HS-5 (cell line): ENCODE measurements at places on chromosomes 4 and X.

DNA sequence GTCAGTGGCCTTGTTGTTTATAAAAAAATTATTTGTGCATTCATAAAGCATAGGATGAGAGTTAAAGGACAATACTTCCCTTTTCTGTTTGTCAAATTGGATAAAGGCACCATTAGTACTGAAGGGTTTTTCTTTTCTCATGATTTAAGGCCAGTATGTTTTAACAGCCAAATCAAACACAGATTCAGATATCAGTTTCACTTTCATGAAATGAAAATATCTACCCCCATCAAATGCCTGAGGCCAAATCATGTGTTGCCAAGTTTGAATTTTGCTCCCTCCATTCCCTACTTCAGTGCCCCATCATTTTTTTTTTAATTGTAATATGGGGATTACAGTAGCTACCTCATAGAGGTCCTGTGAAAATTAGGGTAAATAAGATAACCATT is 745.9 kb downstream of the RPA4 start:
- no peak for DNase-seq

DNA sequence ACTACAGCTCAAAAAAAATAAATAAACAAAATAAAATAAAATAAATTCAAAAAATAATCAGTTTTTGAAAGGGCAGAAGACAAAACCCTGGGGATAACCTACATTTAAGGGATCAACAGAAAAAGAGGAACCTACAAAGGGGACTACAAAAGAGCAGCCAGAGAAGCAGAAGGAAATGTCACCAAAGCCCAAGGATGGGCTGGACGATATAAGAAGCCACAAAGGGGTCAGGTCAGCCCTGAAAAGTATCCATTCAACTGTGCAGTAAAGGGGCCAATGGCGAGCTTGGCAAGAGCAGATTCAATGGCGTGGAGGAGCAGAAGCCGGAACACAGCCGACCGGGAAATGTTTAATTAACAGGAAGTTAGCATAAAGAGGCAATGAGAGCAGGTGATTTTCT is 16.9 kb downstream of the ACOT9 start:
- no peak for DNase-seq

- DNase-seq = no peak
Measured at GRCh38 chr4:126954537-126955291, 678.0 kb upstream of the INTU start.

DNA sequence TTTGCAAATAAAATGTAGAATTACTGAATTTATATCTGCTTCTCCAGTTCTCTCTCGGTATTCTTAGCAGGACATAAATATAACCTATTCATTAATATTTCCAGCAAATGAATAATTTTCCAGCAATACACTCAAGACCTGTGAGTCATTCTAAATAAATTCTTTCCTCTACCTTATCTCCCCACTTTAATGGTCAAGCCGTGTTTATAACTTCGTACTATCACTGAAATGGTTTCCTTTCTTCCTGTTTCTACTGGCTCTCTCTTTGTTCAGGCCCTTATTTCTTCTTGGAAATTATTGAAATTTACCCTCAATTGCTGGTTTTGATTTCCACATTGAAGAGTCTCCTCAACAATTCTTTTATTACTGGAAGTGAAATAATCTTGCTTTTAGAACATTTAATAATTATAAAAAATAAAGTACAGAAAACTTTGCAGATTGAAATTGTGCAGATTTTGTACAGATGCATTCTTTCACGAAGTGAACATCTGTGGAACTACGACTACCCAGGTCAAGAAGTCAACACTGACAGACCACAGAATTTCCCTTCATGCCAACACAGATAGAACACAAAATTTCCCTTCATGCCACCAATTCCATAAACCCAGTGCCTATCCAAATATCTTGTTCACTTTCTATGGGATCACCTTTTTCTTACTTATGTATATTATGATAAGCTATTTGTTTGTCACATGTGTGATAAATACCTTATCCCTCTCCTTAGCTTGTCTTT is 205.7 kb downstream of the FAT4 start:
- DNase-seq = no peak

DNA sequence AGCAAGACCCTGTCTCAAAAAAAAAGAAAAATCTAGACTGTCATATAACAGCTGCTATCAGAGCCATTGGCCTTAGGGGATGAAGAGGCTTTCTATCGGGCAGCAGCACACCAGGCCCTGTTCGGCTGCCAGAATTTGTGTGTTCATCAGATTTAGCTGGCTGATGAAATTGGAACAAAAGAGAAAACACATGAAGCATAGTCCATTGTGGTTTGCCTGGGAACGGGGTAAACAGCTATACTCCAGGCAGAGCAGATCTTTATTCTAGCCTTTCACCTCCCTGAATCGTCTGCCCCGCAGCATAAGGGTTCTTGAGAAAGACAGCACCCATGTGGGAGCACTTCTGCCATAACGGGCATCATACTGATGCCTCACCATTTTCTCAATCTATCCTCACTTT is 11.6 kb downstream of the TKTL1 start:
- no peak for DNase-seq

DNA sequence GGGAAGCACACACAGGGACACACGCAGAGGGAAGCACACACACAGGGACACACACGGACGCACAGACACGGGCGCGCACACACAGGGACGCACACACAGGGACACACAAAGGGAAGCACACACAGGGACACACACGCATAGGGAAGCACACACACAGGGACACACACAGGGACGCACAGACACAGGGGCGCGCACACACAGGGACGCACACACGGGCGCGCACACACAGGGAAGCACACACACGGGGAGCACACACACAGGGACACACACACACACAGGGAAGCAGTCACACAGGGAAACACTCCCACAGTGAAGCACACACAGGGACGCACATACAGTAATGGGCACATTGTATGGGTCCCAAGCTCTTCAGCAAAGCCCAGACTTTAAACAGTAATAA is 685.3 kb downstream of the TRIML1 start:
- DNase-seq = no peak

- DNase-seq = no peak
Measured at GRCh38 chrX:122218666-122219065, 965.4 kb upstream of the GRIA3 start.

DNA sequence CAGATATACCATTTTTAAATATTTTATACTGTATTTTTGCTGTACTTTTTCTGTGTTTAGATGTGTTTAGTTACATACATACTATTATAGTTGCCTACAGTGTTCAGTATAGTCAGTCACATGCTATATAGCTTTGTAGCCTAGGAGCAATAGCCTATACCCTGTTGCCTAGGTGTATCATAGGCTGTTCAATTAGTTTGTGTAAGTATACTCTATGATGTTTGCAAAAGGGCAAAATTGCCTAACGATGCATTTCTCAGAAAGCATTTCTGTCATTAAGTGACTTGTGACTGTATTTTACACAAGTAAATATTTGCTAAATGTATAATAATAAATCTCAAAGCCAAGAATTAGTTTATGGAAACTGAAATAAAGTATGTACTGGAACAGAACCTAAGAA is 9.5 kb downstream of the ETFDH start:
- DNase-seq = no peak

DNA sequence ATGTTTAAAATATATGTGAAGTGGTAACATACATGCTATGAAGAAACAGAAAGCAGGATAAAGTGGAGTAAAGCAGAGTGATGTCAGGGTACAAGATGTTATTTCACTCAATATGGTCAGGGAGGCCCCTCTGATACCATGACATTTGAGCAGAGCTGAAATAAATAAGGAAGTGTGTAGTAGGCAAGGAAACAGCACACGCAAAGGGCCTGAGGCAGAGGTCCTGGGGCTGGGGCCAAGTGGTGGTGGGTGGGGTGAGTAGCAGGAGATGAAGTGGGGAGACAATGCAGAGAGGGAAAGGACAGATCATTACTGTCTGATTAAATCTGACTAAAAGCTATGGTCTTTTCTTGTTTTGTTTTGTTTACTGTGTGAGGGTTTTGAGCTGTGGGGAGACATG is 61.1 kb downstream of the FAM13A start:
- DNase-seq = no peak

- no peak for DNase-seq
Measured at GRCh38 chr4:48022192-48022799, 5.7 kb downstream of the NIPAL1 start.

DNA sequence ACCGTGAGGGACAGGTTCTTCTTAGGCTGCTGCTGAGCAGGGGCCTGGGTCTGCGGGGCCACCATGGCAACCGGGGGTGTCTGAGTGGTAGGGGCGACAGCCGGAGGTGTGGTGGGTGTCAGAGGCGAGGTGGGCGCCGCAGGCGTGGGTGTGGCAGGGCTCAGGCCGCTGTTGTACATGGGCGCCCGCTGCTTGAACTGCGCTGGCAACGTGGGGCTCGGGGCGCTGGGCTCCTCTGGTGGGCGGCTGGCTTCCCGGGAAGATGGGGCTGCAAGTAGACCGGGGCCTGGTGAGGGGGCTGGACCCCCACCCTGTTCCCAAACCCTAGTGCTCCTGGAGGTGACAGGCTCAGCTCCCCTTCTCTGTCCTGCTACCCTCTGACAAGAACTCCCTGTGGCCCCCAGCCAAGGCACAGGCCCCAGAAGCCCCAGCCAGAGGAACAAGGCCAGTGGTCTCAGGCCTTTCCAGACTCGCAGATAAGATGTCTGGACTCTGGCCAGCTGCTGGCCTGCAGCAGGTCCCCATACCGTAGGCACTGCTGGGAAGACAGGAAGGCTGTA is 24.8 kb downstream of the NELFA start:
- no peak for DNase-seq

- DNase-seq = peak; percentile 6
Measured at GRCh38 chr4:169492436-169493163, 119.8 kb downstream of the NEK1 start.

- DNase-seq = no peak
Measured at GRCh38 chrX:56729152-56729850, at the start of gene NBDY. Gene NBDY (plus strand): TSS chrX:56729243. CDS start chrX:56729354, 111 bp downstream.

DNA sequence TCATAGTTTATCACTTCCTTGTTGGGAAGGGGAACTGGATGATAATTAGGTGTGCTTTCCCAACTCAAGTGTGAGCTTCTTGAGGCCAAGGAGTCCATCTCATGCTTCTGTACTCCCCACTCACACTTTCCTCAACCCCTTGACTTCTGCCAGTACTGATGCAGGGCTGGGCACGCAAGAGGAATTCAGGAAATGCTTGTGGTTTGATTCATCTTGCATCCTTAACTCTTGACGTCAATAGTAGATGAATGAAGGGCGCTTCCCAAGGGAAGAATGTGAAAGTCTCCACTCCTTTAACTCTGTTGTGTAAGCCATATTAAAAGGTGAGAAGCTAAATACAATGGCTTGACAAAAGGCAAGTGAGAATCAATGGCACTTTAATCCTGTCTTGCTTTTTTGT is 101.8 kb downstream of the AGTR2 start:
- DNase-seq = peak; percentile 31

DNA sequence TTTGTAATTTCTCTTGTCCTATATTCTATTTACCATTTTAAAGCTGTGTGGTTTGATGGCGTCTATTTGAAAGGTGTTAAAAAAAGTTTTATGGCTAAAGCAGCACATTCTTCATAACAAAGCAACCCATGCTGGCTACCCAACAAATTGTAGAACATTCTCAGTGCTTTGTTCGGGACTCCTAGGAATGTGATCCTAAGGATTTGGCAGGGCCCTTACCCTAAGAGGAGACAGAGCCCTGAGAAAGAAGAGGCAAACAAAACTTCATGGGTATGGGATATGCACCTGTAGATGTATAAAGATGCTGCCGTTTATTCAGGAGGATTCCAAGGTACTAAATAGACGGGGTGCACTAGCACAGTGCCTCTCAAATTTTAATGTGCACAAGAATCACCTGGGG is 370.8 kb upstream of the DIPK2B start:
- no peak for DNase-seq

DNA sequence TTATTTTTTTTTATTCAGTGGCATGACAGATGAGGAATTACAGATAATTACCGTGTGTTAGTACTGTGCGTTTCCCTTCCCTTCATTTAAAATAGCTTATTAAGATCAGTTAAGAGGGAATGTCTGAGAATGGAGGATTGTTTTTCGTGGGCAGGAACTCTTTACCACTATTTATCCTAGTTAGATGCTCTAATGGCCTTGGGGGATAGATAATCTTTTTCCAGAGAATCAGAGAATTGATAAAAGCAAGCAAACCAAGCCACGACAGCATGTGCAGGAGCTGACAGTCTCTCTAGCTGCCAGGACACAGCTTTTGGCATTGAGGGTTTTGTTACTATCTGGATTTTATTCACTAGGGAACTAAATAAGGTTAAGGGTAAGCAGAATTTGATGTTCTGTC is 128.7 kb downstream of the DCLK2 start:
- no peak for DNase-seq
